GM13976 (cell line): ENCODE measurements at places on chromosomes 4 and X.

DNA sequence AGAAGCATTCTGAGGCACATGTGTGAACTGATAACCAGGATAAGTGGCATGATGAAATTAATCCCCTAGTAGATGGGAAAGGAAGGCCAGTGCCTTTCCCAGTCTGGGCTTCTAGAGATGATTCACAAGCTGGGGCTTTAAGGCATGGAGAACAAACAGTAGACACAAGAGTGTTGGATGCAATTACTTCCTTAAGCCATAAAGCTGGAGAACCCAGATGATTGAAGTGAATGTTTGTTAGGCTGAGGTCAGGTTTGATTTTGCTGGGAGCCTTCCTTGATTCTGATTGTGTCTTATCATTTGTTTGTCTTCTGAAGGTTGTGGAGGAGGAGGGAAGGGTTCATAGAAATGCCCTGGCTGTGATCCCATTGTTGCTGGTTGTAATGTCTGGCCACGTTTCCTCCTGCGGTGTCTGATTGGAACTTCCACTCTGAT, 125.2 kb downstream of the NHS start:
- DNase-seq = no peak

GRCh38 chr4:15341733-15342300, 86.0 kb upstream of the C1QTNF7 start:
- DNase-seq = no peak

DNA sequence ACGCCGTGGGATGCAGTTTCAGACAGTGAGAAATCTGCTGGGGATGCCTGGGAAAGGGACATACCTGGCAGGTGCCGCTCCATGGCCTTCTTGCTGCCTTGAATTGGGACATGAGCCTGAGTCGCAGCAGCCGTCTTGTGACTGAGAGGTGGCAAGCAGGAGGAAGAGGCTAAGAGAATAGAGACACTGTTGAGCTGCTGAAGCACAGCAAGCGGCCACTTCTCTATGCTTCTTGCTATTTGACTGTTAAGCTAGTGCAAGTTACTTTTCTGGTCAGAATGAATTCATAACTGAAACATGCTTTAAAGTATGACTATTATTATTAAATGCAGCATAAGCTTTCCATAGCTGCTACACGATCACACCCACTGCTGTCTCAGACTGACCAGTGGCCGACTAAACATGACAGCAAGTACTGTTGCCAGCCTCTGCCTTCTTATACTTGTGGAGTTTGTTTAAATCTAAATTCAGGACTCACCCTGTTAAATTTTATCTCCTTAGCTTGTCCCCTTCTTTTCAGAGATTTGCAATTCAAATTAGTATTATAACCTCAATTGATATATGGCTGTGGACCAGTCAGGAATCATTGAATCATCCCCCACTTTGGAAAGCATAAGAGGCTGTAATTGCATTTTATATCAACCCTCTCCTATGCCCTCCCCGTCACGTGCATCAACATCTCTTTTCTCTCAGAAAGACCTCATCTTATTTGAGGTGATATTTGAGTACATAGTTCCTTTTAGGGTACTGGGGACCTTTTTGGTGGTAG, 24.8 kb upstream of the ACSL1 start:
- peak; percentile 57 for DNase-seq

GRCh38 chrX:40968180-40968579, 117.1 kb upstream of the USP9X start:
- no peak for DNase-seq

- DNase-seq = no peak
These were observed 97.2 kb upstream of the ACSL4 start for GRCh38 chrX:109830157-109830703.

- no peak for DNase-seq
These were observed 6.0 kb downstream of the HMGN5 start for GRCh38 chrX:81195712-81196111.

- no peak for DNase-seq
These were observed 6.4 kb upstream of the ANTXR2 start for GRCh38 chr4:80079255-80079923.
